ENCODE measurements at places on chromosomes 2 and 18. TPM values are rescaled to one million over a fixed set of nuclear protein-coding genes. Genes with fewer than 3 reads are reported as not detected.

Gene SLC40A1
- 97.4 TPM for total RNA-seq

Gene ASTL
- not detected for total RNA-seq

Gene TTN
- total RNA-seq = 0.33 TPM

Gene NYAP2
- total RNA-seq = not detected

All from fibroblast of lung (primary cell).